AG10803 (cell line): ENCODE measurements at places on chromosomes 2 and 18.

DNA sequence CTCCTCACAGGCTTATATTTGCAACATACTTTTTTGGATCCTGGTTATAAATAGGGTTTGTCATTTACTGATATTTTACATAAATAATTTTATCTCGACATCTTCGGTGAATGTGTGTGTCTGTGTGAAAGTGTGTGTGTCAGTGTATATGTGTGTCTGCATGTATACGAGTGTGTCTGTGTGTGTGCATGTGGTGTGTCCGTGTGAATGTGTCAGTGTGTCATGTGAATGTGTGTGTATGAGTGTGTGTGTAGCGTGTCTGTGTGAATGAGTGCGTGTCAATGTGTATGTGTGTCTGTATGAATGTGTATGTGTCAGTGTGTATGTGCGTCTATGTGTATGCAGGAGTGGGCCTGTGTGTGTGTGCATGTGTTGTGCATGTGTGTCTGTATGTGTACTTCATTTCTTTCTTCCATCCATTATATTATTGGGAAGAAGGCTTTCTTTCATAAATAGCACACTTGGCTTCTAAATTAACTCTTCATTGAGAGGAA, 161.6 kb downstream of the ST6GAL2 start:
- no peak for DNase-seq

DNA sequence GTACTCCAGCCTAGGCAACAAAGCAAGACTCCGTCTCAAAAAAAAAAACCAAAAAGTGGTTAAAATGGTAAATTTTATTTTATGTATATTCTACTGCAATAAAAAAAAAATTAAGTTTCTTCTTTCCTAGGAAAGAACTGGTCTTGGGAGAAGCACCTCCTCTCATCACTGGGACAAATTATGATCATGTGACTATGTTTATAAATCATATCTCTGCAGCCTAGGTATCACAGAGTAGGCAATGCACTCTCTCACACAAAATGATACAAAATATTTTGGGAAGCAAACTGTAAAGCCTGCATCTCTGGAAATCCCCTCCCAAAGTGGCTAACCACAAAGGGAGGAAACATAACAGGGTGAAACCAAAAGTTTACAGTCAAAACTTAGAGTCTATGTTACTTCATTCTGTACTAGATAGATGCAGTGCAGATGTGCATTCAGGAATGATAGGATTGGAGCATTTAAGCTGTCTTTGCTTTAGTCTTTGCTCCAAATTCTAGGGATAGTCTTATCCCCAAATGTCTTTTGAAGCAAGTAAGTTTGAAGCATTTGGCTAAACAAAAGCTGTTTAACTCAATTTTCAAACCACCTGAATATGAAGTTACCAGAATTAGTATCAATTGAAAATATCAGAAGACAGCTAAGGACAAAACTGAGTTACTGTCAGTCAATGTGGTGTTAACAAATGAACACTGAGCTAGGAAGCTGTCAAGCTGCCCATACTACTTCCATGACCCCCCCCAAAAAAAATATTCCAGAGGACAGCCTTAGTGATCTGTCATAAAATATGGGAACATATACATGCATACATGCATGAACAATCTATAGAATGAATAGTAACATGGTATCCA, 21.1 kb upstream of the MALT1 start:
- DNase-seq: peak; percentile 72

DNA sequence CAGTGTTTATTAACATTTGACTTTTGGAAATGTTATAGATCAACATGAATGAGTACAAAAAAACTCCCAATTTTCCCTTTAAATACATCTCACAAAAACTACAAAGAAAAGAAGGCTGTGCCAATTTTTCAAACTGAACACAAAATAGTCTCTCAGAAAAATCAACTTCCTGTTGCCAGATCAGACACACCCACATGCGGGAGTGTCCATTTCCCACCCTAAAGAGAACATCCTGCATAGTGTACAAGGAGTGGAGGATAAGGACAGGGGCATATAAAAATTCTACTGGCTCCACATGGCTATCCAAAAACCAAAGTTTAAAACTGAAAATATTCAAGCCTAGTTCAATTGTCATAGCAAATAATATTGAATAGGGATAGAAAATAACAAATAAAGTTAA, 165.3 kb downstream of the ATAD2B start:
- DNase-seq: no peak

DNA sequence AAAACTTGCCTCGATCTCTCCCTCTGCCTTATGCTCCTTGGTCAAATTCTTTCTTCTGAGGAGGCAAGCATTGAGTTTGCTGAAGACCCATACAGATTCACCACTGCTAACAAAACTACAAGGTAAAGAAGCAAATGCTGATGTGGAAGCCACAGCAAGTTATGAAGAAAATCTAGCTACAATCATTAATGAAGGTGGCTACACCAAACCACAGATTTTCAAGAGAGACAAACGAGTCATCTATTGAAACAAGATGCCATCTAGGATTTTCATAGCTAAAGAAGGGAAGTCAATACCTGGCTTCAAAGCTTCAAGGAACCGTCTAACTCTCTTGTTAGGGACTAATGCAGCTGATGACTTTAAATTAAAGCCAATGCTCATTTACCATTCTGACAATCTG, 203.2 kb downstream of the METTL4 start:
- no peak for DNase-seq

- DNase-seq: no peak
Observed at GRCh38 chr18:66867653-66868052, 263.8 kb upstream of the CDH19 start.

DNA sequence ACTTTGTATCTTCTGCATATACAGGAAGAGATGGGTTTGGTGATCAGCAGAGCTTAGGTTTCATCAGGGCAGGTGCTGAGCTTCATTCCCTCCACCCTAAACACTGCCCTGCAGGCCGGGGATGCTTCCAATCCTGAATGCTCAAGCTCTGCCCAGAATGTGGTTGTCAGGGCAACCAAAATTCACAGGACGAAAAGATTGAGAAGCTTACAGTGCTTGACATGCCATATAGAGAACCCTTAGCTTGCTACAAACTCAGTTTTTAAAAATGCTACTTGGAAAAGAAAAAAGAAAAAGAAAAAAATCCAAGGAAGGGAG, 65.6 kb downstream of the SH3RF3 start:
- DNase-seq: no peak

GRCh38 chr2:241913703-241914102, 44.2 kb downstream of the RTP5 start:
- DNase-seq: no peak

- DNase-seq: no peak
Observed at GRCh38 chr2:171260471-171261424, 100.1 kb upstream of the TLK1 start.

- peak; percentile 57 for DNase-seq
Observed at GRCh38 chr18:48153613-48154481, 223.4 kb upstream of the SMAD2 start.

- no peak for DNase-seq
Observed at GRCh38 chr2:127047716-127048617, 59.0 kb downstream of the BIN1 start.

DNA sequence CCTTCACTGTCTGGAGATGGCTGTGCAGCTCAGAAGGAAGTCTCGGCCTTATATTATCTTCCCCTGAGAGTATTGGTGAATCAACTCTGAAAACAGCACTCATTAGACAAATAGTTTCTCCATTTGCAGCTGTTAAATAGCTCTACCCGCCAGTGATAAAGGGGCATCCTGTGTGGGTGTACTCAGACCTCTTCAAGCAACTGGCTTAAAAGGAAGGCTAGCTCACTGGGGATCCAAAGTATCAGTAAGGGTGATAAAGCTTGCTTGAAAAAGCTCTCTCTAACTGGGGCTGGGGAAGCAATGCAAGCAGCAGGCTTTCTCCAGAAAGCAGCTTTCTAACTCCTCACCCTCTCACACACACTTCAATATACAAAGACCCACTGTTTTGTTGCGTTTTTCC, 64.9 kb upstream of the PSMD14 start:
- DNase-seq: no peak

GRCh38 chr2:176149481-176149938, 1.8 kb upstream of the HOXD4 start:
- no peak for DNase-seq

DNA sequence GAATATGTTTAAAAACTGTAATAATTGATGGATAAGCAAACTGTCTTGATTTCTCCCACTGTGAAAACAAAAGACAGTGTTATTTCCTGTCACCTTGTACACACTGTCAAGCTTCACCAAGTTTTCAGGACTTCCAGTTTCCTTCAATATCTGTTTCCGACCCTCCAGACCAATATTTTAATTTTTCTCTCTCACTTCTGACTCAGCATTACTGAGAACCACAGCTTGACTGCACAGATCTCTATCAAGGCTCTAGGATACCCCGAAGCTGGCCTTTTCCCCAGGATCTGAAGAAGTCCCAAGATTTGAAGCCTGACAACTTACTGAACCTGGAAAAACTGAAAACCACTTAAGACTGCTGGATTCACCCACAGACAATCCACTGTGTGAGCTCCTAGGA, 13.2 kb upstream of the SULT1C3 start:
- no peak for DNase-seq

DNA sequence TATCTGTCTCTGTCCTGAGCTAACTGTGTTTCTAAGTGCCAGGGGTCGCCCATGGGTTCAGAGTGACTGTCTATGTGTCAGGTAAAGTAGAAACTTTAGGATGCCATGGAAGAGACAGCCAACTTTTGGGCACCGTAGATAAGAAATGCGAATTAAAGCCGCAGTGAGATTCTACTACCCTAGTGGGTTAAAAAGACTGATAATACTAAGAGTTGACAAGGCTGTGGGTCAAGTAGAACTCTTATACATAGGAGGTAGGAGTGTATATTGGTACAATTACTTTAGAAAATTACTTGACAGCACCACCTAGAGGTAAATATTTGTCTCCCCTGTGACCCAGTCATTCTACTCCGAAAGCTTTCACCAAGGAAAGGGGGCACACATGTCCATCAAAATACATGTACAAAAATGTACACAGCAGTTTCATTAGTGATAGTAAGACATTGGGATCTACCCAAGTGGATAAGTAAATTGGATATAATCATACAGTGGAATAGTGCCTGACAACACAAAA, 371.3 kb downstream of the SLC4A3 start:
- DNase-seq: no peak

DNA sequence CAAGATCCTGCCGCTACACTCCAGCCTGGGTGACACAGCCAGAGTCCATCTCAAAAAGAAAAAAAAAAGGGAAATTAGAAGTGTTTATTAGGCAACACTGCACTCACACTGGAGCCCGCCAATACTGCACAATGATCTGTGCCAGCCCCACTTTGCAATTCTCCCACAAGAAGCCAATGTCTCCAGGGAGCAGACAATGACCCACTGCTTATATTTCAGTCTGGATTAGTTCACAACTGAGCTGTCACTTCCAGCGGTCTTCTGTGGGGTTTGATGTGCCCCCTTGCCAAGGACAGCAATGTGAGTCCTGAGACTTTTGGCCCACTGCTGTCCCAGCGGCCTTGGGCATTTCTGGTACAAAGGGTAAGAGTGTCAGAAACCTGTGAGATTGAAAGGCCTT, 85.6 kb upstream of the PPM1B start:
- no peak for DNase-seq

GRCh38 chr2:223267160-223267951, 215.4 kb downstream of the KCNE4 start:
- DNase-seq: no peak

- no peak for DNase-seq
Observed at GRCh38 chr2:176334729-176335128, 65.5 kb downstream of the MTX2 start.

- no peak for DNase-seq
Observed at GRCh38 chr18:78798402-78799175, 181.0 kb upstream of the SALL3 start.

- DNase-seq: no peak
Observed at GRCh38 chr2:180364719-180365118, 357.6 kb upstream of the CWC22 start.

DNA sequence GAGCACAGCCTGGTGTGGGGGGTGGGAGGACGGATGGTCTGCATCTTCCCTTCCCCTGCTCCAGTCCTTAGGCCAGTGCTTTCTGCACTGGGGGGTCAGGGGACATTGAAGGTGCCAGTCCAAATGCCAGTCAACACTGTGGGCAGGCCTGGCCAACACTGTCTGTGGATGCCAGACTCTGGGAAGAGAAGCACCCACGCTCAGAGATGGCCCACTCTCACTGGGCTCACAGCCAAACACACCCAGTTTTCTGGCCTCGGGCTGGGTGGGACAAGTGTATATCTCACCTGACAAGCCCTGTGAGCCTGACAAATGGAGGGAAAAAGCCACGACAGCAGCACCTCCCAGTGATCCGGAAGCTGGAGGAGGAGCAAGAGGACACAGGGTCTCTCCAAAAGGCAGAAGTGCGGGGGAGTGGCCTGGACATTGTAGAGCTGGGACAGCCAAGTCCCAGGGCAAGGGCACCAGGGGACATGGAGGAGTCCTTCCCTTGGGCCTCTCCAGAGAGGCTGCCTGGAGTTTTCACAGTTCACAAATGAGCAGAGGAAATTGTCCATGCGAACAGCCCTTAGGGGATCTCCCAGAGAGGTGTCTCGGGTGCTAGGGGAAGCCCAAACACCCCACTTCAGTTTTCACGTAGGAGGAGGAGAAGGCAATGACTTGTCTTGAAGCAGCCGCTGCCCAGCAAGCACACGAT, 79.3 kb downstream of the SDC1 start:
- DNase-seq: no peak

DNA sequence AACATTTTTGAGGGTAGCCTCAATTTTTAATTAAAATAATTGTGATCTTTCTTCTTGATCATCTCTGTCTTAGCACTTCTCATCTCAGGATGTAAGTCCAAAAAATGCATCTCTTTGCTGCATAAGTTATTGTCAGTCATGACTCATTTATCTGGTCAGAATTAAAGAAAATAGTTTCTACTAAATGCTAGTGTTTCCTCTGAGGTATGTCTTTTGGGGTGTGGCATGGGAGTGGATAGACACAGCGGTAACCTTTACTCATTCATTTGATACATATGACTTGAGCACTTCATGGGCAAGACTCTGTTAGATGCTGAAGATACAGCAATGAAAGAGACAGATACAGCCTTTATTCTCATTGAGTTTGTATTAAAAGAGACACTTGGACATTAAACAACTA, 284.7 kb downstream of the IRS1 start:
- peak; percentile 34 for DNase-seq
